ENCODE measurements at places on chromosomes 11 and 22.

DNA sequence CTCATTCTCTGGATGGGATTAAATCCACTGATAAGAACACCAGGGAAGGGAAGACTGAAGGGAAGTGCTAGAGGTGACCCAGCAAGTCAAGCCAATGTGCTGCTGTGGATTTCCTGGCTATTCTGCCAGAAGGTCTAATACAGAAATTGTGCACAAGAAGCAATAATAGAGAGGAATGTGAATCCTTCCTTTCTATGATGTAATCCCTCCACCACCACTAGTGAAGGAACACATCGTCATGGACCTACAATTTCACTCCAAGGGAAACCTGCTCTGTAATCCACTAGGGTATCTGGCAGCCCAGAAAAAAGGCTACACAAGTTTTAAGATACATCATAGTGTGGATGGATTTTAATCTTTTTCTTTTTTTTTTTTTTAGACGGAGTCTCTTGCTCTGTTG is 17.4 kb downstream of the LARGE2 start:
- DNase-seq, result no peak

GRCh38 chr22:32473388-32473952 is 1.1 kb upstream of the FBXO7 start:
- peak; percentile 41 for DNase-seq

DNA sequence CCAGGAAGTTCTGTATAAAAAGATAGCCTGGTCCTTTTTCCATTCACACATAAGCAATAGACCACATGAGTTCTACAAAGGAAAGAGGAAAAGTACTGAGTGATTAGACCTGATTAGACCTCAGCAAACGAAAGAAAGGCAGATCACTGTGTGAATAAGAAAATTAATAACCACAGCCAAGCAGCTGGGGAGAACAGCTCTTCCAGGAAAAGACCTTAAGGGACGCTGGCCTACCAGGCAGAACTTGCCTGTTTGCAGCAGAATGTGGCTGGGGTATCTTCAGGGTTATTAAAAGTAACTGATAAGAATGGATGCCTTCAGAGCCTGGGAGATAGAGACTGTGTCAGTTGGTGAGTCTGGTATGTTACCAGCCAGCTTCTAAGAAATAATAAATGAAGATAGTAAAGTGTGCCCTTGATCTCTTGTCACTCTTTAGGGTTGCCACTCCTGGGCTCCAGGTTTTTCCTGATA is 172.9 kb downstream of the DBX1 start:
- no peak for DNase-seq

GRCh38 chr11:21307874-21308273 is 638.5 kb downstream of the NELL1 start:
- DNase-seq, result no peak

GRCh38 chr11:66417000-66417399 is 3.8 kb upstream of the NPAS4 start:
- no peak for DNase-seq

GRCh38 chr11:131025421-131026125 is 109.3 kb upstream of the SNX19 start:
- no peak for DNase-seq

DNA sequence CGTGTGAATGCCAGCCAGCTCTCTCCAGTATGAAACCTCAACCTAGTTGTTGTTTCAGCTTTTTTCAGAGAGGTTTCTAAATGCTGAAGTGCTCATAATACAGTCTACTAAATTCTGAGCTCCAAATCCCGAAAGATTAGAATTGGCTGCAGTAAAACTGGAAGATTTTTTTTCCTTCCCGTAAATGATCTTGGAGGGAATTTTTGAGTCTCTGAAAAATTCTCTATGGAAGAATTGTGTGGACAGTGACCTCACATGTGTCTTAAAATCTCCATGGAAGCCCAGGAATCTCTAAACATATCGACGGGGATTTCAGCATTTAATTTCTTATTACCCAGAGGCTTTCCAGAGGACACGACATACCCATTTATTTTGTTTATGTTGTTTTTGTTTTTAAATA is 1499.2 kb downstream of the LRRC4C start:
- no peak for DNase-seq

- DNase-seq, result no peak
Measured at GRCh38 chr11:110960167-110960566, 247.9 kb upstream of the ARHGAP20 start.

Measured in hematopoietic multipotent progenitor cell (in vitro differentiated cells).